Endothelial cell of coronary artery (primary cell): ENCODE measurements at places on chromosomes 4 and X. TPM values are rescaled to one million over a fixed set of nuclear protein-coding genes. Genes with fewer than 3 reads are reported as not detected.

ARFIP1 gene
- total RNA-seq = 31.5 and 35.2 TPM in 2 replicates

TMEM144 gene
- total RNA-seq = 6.0 and 6.4 TPM in 2 replicates

WDR13 gene
- 158 and 184 TPM in 2 replicates for total RNA-seq

GPR50 gene
- total RNA-seq = not detected in 2 replicates

NUDT11 gene
- total RNA-seq = 8.9 TPM in 2 replicates

HGFAC gene
- 0.47 TPM in 1 of 2 replicates, not detected in the other for total RNA-seq

RAB28 gene
- 12.6 and 15.6 TPM in 2 replicates for total RNA-seq
